Frontal cortex (tissue), 4 donors: ENCODE measurements at places on chromosomes 5 and 9. TPM values are rescaled to one million over a fixed set of nuclear protein-coding genes. Genes with fewer than 3 reads are reported as not detected.

DNA sequence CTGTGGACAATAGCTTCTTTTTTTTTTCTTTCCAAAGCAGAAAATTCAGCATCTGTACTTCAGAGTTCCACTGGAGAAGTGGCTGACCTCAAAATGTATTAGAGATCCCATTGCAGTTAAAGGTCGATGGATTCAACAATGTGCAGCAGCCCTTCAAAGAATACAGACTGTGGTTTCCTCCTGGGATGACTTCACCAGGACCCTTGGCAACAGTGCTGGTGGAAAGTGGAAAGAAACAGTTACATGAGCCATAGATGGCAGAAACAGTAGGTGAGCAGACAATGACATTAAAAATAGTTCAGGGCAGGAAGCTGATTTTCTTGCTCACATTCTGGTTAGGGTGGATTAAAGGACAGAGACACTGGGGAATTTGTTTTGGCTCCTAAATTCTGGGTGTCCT is 62.4 kb downstream of the SLC28A3 start:
- DNase-seq = no peak

PCDHA11 gene
- total RNA-seq = 29.3 TPM

- DNase-seq = no peak
Observed at GRCh38 chr5:3355126-3355525, 240.5 kb upstream of the IRX1 start.

CCDC171 gene
- total RNA-seq = 28.9 TPM

- no peak for DNase-seq
Observed at GRCh38 chr9:36665387-36665786, 92.7 kb downstream of the MELK start.

C9orf153 gene
- total RNA-seq = not detected

F2R gene
- 22.8 TPM for total RNA-seq

DNA sequence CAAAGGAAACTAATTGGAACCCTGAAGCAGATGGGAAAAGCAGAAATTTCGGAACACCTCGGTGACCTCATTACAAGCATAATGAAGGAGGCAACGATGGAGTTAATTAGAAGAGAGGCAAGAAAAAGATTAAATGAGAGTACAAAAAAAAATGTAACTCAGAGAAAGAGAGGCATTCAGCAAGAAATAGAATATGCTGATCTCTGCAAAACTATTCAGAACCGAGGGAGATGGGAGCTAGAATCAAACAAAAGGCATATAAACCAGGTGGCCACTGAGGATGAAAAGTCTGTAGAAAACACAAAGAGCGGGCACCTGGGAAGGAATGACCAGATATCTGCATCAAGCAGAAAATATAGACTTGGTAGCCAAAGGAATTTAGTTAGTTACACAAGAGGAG is 118.9 kb downstream of the CETN3 start:
- no peak for DNase-seq

GRCh38 chr5:129716651-129717050 is 31.2 kb upstream of the MINAR2 start:
- no peak for DNase-seq

FOXI1 gene
- total RNA-seq = not detected

DNA sequence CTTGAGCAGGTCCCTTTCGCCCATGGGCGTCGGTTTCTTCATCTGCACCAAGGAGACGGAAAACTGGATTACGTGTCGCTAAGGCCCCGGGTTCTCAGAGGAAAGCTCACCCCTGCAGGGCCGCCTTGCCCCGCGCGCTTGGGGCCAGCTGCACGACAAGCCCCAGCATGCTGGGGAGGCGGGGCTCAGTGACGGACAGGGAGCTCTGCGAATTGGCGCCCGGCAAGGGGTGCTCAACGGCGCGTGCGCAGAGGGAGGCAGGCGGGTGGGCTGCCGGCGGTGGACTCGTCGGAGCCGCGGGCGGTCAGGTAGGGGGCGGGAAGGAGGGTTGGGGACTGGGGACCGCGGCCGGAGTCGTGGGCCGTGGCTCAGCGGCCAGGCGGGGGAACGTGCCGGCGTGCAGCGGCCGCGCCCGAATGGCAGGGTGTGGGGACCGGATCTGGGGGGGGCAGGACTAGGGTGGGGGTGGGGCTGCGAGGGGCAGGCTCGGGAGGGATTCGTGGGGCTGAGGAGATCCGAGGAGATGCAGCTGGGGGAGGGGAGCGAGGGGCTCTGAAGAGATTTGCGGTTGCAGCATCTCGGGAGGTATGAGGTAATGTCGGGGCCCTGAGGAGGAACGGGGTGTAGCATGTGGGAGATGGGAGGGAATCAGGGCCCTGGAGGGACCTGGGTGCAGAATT is at the start of gene TRIM32:
Gene TRIM32, plus strand, starts transcription at position 232 of the 680 bp plus-strand sequence. CDS start 10,438 bp downstream, outside the sequence.
- DNase-seq = peak; percentile 90

DNA sequence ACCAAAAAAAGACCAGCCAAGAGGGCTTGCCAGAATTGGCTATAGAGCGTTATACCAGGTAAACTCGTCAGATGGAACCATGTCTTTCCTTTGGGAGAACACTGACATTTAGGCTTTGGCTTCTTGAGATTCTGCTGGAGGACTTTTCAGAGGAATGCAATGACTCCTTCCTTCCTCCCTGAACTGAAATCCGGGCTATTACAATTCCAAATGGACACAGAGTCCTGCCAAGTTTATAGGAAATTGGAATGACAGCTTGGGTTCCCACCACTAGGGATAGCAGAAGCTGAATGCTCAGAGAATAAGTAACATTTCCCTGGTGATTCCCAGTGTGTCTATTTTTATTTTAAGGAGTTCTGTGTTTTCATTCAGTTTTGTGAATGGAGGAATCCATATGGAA is 143.0 kb downstream of the FGF1 start:
- DNase-seq = peak; percentile 22

GADD45G gene
- 4.5 TPM for total RNA-seq

DNA sequence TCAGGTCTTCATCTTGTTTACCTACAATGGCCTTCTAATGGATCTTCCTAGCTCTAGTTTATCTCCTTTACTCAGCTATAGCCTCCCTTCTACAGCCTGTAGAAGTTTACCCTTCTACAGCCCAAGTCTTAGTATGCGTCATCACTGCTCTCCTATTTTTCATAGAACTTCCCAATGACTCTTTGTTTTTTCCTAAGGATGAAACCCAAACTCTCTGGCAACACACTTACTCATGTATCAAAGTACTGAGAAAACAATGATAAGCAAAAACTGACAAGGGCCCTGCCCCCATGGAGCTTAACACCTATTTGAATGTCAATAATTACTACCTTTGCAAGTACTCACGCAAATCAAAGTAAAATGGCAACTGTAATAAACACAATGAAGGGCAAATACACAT is 33.7 kb downstream of the LEAP2 start:
- DNase-seq = no peak

STPG3 gene
- not detected for total RNA-seq

- DNase-seq = no peak
Observed at GRCh38 chr9:135945969-135946368, 15.2 kb downstream of the UBAC1 start.

C9 gene
- under 0.01 TPM for total RNA-seq

PROB1 gene
- total RNA-seq = under 0.01 TPM

CDX1 gene
- total RNA-seq = not detected

GRCh38 chr5:120199559-120199958 is 264.5 kb upstream of the PRR16 start:
- DNase-seq = no peak

DNA sequence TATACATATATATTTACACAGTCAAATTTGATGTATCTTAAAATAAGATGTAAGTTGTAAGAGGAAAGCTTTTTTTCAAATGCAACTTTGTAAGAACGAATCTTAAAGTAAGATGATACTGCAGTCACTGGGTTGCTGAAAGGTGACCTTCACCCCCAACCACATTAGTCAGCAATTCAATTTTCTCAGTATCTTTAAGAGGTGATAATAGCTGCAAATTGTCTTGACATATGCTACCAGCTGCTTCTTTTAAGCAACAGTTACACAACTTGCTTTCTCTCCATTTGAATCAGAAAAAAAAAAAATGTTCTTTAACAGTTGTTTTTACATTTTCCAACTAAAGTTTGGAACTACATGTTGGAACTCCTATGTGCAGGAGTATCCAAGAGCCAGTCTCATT is 246.6 kb upstream of the CCNG1 start:
- no peak for DNase-seq

ZNF366 gene
- total RNA-seq = 0.82 TPM

DPH7 gene
- 21.6 TPM for total RNA-seq

GRCh38 chr5:103624675-103625074 is 62.1 kb upstream of the NUDT12 start:
- DNase-seq = no peak

- DNase-seq = no peak
Observed at GRCh38 chr9:91814201-91814600, 135.8 kb downstream of the ROR2 start.

- no peak for DNase-seq
Observed at GRCh38 chr9:92635760-92636159, 34.2 kb downstream of the IPPK start.

- DNase-seq = no peak
Observed at GRCh38 chr9:16869882-16870595, 431 bp downstream of the BNC2 start.

DNA sequence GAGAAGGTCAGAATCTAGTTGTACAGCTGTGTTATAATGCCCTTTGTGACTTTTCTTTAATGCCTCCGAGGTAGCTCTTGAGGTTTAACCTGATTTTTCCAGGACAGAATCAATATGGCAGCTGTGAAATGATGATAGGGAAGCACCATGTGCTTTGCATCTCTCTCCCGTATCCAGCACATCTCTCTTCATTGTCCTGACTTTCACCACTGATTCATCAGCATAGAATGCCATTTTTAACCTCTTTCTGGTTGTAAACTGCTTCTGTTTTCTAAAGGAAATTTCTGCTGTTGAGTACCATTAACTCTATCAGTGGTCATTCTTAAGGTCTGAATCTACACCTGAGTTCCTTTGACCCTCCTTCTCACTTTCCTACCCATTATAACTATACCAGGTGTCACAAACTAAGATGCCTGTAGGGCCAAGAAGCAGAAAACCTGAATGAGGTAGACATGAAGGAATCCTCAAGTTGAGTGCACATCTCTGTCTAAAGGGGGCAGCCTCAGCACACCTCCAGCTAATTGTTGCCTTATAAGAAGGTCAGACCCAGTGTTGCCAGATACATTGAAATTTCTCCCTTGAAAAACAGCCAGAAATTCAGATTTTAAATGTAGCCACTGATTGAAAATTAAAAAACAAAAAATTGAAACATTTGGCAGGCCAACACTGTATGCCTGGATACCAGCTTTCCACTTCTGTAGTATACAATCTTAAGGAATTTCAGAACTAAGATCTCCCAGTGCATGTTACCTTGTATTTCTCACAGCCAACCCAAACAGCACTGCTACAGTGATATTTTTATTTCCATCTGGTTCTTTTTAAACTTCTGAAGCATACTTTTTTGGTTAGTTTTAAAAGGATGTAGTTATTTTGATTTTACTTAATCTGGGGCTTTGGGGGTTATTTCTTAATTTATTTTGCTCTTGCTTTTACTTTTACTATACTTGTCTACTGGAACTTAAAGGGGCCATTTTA is 35.8 kb upstream of the TLX3 start:
- DNase-seq = no peak

PCDHGB2 gene
- 6.1 TPM for total RNA-seq

PCDHGC4 gene
- total RNA-seq = 65.2 TPM

REEP2 gene
- 70.9 TPM for total RNA-seq
